Hematopoietic multipotent progenitor cell treated with erythropoietin and hydrocortisone succinate and interleukin-3 and kit ligand, for 15 days (in vitro differentiated cells): ENCODE measurements at places on chromosomes 3 and 15.
A peak's percentile ranks its signal among the peaks of the same experiment; 100 is the strongest.

- DNase-seq: peak; percentile 54
Observed at GRCh38 chr3:23805633-23806533, at the start of gene UBE2E1. Gene UBE2E1 (plus strand): TSS chr3:23805955. CDS start chr3:23807270, 1,315 bp downstream.

DNA sequence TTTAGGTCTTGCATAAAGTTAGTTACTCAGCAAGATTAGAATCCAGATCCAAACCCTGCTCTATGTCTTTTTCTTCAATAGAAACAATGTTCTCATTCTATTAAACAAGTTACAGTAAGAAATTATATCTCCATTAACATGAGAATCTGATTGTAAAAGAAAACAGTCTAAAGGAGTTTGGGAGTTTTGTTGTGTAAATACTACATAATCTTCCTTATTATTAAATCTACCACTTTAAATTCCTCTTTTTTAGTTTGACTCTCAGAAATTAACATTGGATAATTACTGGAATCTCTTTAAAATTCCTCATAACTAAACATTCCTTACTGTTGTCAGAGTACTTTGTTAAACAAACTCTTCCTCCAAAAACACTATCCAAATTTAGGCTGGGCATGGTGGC is 1.7 kb upstream of the GOLIM4 start:
- DNase-seq: no peak

- DNase-seq: no peak
Observed at GRCh38 chr15:90946538-90946937, 8.1 kb upstream of the RCCD1 start.

DNA sequence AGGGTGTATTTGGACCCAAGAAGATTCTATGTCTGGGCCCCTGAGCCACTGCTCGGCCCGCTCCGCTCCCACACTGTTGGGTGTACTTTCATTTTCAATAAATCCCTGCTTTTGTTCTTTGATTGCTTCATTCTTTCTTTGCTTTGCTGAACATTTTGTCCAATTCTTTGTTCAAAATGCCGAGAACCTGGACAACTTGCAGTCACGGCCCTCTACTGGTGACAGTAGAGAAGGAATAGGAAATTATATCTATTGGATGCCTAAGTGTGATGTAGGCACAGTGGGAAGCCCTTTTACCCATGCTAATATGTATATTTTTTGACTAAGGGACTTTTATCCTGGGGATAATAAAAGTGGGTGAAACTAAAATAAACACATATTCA is 340.8 kb downstream of the LRRC3B start:
- no peak for DNase-seq

DNA sequence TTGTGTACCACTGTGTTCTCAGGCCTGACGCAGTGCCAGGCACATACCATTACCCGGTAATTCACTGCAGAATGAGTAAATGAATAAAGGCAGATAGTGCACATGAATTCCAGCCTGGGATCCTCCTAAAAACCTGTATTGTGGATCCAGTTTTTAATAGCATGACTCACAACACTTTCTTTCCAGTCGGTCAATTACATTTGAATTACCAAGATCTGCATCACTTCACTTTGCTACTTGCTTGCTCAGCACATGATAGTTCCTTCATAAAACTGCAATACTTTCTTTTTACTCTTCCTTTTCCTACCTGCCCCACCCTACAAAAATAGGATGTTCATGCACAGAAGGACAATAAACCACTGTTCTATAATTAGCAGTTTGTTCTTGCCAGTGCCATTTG is 553.8 kb downstream of the MAGI1 start:
- DNase-seq: no peak

GRCh38 chr3:17044855-17045254 is 160.1 kb downstream of the PLCL2 start:
- DNase-seq: no peak

DNA sequence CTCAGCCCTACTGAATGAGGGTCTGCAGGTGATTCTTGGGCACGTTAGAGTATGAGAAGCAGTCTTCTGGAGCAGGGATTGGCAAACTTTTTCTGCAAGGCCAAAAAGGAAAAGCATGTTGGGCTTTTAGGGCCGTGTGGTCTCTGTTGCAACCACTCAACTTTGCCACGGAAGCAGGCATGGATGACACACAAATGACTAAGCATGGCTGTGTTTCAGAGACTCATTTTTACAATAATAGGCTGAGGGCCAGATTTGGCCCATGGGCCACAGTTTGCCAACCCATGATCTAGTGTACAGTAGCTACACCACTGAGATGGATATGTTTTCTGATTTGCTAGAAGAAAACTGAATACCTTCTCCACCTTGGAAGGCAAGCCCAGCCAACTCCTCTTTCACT is 66.1 kb upstream of the PRICKLE2 start:
- DNase-seq: no peak

GRCh38 chr15:101124731-101125451 is 127.0 kb downstream of the CHSY1 start:
- no peak for DNase-seq

DNA sequence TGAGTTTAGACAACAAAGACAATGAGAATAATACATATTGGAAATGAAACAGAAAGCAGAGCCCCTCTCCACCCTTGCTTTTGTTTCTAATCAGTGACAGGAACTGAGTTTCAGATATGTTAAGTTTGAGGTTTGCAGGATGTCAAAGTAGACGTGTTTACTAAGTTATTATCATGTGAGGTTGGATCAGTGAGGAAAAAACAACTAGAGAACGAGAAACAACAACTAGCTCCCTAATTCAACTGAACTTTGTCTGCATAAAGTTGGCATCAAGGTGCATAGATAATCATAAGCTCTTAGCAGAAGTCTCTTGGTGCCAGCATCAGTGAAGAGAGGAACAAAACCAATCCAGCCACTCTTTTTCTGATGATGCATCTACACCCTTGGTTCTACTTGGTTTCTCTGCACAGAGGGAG is 491.1 kb upstream of the NR2F2 start:
- DNase-seq: no peak

DNA sequence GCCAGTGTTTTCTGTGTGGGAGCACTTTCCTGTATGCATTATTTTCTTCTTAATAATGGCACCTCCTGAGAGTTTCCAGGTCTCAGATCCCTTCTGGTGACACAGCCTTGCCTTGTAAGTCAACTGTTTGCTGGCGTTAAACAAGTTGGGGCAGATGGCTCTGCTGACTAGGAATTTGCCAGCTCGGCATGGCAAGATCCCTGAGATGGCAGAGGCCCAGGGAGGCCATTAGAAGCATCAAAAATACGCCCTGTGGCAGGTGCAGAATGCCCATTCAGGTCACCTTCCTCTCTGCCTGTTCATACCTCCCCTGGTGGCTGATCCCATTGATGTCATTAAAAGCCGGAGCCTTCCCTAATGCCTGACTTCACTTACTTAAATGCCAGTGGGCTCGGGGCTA is 320.9 kb upstream of the CTDSPL start:
- no peak for DNase-seq

DNA sequence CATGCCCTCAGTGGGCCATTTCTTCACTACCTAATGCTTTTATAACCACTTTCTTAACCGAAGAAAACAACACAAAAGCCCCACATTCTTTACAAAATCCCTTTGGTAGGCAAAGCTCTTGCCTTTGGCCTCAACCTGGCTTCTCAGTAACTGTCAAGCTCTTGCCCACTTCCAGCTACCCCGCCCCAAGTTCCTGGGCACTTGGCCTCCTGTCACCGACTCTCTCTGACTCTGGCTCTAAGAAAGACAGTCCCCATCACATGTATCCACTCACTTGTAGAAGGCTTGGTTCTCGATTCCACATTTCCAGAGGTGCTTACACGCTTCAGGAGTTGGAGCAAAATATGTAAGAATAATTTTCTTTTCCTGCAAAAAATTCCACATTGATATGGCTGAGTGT is 61.1 kb downstream of the WDR76 start:
- DNase-seq: no peak

GRCh38 chr3:126110431-126111125 is 26.7 kb upstream of the SLC41A3 start:
- no peak for DNase-seq

GRCh38 chr3:15800327-15800726 is 2.5 kb upstream of the ANKRD28 start:
- no peak for DNase-seq

GRCh38 chr3:59418836-59419235 is 369.0 kb upstream of the CFAP20DC start:
- no peak for DNase-seq

DNA sequence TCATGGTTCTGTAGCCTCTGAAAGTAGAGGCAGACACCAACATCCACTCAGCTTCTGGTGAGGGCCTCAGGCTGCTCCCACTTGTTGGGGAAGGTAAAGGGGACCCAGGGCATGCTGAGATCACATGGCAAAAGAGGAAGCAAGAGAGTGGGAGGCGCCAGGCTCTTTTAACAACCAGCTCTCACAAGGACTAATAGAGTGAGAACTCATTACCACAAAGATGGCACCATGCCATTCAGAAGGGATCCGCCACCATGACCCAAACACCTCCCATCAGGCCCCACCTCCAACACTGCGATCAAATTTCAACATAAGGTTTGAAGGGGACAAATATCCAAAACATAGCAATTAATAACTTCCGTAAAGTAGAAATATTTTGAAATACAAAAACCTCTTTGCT is 192.3 kb downstream of the OCA2 start:
- DNase-seq: no peak

- no peak for DNase-seq
Observed at GRCh38 chr3:141405025-141405424, 36.7 kb downstream of the ZBTB38 start.

GRCh38 chr15:88467935-88468528 is 524 bp downstream of the MRPS11 start:
- peak; percentile 10 for DNase-seq

DNA sequence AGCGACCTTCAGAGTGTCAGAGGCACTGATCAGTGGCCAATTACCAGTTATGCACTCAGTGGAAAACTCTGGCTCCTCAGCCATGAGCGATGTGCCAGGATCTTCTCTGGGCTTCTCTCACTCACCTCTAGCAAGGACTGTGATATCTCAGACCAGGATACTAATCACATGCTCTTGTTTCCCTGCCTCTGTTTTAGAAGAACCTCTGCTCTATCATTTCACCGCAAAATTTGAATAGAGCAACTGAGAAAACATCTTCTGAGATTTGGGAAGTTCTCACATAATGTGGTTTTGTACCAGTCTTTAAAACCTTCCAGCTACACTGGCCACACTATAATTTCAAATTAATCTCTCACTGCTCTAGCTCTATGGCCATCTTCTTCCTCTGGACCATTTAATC is 325.8 kb upstream of the FRG2C start:
- no peak for DNase-seq

DNA sequence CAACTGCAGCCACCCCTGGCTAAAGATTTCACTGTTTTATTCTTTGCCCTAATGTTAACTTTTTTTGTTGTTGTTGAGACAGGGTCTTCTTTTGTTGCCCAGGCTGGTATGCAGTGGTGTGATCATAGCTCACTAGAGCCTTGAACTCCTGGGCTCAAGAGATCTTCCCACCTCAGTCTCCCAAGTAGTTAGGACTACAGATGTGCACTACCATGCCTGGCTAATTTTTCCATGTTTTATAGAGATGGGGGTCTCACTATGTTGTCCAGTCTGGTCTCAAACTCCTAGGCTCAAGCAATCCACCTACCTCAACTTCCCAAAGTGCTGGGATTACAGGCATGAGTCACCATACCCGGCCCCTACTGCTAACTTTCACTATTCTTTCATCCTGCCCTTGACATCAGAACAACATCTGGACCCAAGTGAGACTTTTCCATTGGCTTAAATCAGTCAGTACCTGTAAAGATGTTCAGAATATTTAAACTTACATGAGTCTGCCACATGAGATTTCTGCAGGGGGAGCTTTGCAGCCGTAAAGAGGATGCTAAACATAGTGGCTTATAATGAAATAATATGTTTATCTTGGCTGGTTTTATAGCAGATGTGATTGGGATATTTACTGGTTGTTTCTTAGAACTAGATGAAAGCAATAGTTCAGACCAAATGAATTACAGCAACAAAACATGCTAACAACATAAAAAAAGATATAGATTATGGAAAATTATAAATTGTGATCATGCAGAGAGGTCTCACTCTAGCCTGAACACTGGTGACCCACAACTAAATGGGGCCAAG is 73.6 kb downstream of the HMG20A start:
- no peak for DNase-seq

DNA sequence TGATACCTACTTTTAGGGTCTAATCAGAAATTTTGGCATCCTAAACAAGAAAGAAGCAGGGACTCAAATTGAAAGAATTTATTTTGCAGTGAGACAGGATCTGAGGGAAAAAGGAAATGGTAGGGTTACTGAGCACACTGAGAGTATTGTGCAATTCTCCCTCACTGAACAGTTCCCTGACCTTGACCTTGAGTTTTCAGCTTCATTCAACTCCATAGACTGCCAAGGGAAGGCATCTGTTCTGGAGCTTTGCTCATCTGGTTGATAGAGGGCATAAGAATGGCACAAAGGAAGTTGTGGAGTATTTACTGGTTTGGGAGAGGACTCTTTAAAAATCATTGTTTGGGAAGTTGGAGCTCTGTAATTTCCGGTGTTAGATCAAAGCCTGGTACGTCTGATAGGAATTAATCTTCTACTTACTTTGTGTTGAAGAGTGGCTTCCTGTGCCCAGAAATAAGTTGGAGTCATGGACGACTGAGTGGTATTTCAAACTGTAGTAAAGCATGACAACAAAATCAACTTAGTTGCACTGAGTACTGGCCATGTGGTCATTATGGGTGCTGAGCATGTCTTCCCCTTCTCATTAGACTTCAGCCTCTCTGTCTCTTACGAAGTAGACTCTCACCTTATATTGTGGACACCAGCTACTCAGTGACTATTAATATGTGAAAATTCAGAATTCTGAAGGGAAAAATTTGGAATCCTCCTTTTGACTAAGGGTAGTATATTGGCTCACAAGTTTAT is 40.8 kb downstream of the CLDN1 start:
- no peak for DNase-seq

DNA sequence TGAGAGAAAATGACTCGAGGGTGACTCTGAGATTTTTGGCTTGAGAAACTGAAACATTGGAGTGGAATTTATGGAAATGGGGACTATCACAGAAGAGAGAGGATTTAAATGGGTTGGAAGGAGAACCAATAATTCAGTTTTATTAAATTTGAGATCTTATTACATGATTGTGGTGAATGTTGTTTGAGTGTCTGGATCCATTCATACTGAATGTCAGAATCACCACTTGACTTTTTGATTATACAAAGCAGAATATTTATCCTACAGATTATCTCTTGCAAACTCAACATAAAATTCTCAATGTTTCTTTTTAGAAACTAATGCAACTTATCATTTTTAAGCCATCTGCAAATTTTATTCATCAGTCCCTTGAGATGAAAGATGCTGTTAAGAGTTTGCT is 332.8 kb downstream of the CNTN3 start:
- DNase-seq: no peak

GRCh38 chr3:116473602-116474001 is 28.3 kb upstream of the LSAMP start:
- DNase-seq: no peak

GRCh38 chr3:156577736-156578135 is 22.8 kb upstream of the SSR3 start:
- no peak for DNase-seq

DNA sequence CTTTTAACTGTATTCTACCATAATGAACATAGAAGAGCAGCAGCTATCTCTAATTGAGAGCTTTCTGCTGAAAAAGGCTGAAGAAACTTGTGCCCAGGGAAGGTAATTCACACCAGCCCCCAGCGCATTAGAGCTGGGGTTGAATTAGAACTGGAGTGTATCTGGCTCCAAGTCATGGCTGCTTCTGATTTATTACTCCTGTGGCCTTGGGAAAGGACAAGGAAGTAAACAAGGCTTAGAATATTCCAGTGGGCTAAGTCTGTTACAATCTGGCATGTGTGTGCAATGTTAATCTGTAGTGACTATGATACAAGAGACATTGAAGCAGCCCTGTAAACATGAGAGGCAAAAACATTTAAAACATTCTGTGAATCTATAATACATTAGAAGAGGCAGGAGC is 18.1 kb downstream of the CPA3 start:
- no peak for DNase-seq

- no peak for DNase-seq
Observed at GRCh38 chr3:186319945-186320344, 42.1 kb downstream of the DGKG start.
